ENCODE measurements at places on chromosomes 5 and 9.
A peak's percentile ranks its signal among the peaks of the same experiment; 100 is the strongest.

GRCh38 chr9:129983891-129984290 is 59.1 kb downstream of the FNBP1 start:
- DNase-seq, result no peak

- no peak for DNase-seq
Measured at GRCh38 chr5:138282920-138283742, 8.7 kb upstream of the GFRA3 start.

GRCh38 chr9:14882090-14882489 is 28.1 kb downstream of the FREM1 start:
- DNase-seq, result no peak

DNA sequence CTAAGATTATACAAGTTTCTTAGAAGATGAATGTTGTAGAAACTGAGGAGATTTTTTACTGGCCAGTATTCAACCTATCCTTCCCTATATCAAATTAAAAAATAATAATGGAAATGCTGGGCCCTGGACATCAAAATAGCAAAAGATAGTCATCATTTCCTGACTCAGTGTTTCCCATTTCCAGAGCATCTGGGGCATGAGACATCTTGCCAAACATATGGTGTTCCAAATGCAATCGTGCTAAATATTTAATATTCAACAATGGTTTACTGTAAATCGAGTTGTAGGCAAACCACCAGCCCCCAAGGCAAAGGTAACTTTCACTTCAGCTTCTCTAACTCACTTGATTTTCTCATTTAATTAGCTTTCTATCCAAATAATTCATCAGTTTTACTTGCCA is 152.9 kb downstream of the FRMD3 start:
- no peak for DNase-seq

DNA sequence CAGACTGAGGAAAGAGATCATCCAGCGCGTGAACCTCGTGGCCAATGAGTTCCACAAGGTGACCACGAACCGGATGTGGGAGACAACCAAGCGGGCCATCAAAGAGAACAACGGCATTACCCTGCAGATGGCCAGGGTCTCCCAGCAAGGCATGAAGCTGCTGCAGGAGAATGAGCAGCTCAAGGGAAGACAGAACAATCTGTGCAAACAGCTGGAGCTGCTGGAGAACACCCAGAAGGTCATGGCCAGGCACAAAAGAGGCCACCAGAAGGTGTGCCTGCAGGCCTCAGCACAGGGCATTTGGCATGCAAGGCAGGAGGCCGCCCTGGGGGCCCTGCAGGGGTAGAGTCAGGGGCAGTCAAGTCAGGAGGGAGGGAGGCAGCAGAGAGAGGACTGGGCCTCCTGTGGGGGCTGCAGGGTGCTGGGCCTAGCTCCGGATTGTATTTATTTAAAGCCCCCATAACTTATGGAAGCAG is 4.2 kb downstream of the PTRH1 start:
- no peak for DNase-seq

DNA sequence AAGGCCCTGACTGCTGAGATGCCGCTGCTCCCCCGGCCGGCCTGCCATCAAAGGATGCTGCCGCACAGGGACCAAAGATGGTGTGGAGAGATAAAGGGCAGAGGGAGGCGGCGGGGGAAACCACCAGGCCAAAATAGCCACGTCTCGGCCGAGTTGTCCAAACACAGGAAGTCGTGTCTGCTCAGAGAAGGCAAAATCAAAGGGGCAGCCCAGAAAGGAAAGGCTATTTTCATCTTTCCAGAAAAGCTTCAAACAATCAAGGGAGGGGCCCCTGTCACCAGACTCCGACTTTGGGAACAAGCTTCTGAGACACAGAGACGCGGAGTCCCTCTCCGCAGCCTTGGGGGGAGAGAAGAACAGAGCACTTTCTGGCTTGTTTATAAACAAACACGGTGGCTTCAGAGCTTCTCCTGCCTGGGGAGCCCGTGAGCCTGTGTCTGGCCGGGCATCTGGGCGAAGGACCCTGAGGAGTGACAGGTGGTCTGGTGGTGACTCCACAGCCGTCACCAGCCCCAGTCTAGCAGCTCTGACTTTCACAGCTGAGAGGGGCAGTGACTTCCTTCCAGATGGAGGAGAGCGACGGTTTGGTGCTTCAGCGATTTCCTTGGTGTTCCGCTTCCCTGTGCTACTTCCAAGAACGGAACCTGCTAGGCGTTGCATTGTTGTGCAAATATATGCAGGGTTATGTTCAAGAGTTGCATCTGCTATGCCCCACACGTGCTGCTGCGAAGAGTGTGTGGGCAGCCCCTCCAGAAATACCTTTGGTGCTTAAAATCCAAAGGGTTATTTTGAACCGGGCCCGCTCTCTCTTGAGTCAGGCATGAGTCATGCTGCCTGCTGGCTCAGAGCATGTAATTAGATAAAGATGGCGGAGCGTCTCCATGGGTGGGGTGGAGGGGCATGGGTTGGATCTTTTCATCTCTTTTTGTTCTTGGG is 24.0 kb downstream of the ADAMTSL2 start:
- no peak for DNase-seq

DNA sequence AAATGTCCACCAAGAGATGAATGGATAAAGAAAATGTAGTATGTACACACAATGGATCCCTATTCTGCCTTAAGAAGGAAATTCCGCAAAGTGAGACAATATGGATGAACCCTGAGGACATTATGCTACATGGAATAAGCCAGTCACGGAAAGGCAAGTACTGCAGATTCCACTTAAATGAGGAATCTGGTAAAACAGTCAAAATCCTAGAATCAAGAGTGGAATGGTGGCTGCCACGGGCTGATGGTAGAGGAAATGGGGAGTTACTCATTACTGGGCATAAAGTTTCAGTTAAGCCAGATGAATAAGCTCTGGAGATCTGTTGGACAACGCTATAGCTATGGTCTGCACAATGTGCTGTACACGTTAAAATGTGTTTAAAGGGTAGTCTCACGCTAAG is 47.2 kb downstream of the STK10 start:
- no peak for DNase-seq

DNA sequence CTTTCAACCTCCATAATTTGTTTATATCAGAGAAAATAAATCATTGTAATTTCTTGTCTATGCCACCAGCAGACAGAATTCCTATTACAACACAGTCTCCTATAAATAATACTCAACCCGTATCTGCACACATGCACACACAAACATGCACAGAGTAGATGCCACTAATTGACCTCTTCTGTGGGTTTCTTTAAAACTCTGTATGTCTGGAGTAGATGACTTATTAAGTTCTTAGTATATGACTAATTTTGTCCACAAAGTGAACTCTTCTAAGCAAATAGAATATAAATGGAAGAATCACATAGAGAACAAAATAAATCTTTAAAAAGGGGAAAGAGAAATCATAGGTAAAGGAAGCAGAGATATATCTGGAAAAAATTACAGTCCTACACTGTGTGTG is 452.3 kb downstream of the MTRR start:
- DNase-seq, result no peak

DNA sequence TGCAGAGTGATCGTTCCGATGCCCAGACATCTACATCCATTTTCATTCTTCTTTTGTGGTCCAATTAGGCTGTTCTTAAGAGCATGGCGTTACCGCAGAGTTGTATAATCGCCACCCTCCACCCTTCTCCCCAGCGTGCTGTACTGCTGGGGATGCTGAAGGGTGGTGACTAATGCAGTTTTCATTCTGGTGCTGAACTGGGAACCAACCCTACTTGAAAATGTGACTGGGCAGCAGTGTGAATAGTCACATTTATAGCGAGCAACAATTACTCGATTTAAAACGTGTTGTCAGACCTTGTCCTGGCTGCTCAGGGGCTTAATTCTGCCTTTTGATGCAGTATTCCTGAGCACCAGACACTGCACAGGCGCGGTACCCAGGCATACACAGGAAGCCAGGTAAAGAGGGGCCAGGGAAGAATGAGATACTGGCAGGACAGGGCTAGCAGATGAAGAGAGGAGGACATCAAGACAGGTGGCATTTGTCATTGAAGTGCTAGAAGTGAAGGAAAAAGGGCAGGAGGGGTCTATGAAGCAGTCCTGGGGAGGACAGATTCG is 719 bp upstream of the ISCA1 start:
- DNase-seq, result no peak

DNA sequence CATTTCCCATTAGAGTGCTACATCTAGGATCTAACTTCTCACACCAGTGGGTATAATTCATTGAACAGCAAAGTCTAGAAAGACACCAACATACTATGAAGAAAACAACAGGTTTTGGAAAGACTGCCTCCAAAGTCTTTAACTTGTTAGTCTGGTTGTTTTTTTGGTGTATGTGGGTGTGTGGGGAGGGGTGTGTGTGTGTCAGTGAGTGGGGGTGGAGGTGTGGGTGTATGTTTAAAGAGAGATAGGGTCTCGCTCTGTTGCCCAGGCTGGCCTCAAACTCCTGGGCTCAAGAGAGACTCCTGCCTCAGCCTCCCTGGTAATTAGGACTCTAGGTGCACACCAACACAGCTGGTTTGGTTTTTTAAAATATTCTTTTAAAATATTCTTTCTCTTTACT is 59.7 kb downstream of the AP3B1 start:
- DNase-seq, result no peak

GRCh38 chr5:145198525-145199260 is 636.4 kb downstream of the PRELID2 start:
- no peak for DNase-seq

DNA sequence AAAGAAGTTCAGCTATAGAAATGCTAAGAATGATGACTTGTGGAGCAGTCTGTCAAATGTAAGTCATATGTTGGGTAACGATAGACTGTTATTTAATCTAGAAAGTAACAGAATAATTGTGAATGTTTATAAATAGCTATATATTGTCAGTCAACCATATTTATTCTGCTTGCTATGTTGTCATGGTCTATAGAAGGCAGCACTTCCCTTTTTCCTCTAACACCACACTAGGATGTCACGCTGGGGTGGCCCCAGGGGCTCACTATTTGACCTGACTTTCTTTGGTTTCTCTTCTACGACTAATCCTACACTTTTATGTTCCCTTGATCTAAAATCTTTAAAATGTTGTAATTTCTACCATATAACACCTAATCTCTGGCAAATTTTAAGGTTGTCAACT is 20.5 kb downstream of the ERAP2 start:
- DNase-seq, result no peak

DNA sequence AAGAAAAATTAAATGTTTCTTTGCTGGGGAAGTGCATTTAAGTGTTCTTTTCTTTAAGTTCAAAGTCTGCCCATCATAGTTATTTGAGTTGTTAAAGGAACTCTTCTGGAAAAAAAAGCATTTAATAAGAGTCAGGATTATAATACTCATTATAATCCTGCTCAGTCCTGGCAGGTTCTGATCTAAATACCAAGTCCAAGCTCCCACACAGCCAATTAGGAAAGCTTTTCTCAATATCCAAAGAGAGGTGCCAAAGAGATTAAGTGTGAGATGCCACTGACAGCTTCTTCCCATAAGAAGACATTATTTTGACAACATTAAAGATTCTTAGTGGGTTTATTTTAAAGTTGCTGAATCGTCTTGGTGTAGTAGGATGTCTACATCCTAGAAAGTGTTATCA is 235.2 kb upstream of the DAB2 start:
- no peak for DNase-seq

GRCh38 chr5:140339636-140340035 is 6.8 kb downstream of the HBEGF start:
- DNase-seq, result no peak

GRCh38 chr5:58459146-58460001 is 512 bp downstream of the PLK2 start:
- peak; percentile 5 for DNase-seq

- DNase-seq, result no peak
Measured at GRCh38 chr5:79287380-79287779, 51.4 kb downstream of the JMY start.

- no peak for DNase-seq
Measured at GRCh38 chr9:123513554-123513953, 157.6 kb downstream of the CRB2 start.

DNA sequence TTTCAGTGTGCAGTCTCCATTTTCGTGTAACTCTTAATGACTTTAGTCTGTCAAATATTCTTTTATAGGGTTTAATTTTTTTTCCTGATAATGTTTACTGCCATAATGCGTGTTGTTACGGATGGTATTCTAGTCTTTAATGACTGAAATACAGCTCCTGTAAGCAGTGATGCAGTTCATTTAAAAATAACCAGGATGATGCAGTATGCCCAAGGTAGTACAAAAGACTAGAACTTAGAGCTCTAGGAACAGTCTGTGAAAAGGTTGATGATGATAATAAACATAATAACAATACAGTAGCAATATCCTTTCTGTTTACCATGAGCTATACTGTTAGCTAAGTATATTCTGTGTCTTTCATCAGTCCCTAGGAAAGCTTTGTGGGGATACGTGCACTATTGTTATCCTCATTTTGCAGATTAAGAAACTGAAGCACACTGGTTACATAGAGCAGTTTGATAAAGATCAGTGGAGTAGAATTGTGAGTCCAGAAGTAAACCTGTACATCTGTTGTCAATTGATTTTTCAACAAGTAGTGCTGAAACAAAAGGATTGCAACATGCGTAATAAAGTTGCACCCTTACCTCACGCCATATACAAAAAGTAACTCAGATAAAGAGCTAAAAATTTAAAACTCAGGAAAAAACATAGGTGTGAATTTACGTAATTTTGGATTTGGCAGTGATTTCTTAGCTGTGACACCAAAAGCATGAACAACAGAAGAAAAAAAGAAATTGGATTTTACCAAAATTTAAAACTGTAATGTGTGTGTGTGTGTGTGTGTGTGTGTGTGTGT is 64.5 kb downstream of the MTREX start:
- DNase-seq, result no peak

DNA sequence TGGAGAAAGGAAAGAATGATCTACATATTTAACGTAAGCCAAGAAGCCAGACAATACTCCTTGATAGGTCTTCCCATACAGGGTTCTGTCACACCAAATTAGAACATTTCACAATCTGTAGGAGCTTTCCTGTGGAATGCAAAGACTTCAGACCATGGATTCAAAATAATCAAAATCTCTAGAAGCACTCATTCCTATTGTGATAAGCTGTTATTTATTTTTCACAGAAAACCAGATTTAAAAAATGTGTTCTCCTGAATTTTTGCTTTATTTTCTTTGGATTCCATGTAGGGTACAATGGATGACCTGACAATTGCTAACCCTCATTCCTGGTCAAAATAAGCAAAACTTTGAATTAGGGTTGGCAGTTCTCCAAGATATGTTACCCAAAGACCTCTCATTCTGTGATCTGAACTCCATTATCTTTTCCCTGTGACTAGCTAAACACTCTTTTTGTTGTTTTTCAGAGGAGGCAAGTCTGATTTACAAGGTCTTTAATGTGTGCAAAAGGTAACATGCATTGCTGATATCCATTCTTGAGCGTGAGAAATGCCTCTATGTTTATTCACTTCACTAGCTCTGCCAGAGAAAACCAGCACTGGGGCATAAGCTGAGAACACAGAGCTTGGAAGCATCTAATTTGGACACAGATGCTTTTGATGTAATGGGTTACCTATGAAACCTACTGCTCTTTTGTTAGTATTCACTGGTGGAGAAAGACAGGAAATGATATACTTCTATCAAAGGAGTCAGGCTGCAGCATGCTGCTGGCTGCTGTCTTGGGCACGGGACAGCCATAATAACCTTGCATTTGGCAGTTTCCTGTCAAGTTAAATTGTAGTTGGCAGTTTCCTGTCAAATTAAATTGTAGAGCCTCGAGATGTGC is 31.4 kb downstream of the ACTBL2 start:
- no peak for DNase-seq

GRCh38 chr9:97510797-97511654 is 9.6 kb downstream of the TMOD1 start:
- no peak for DNase-seq

Data from DMS79 treated with DMSO at 0.1 percent for 48 hours (cell line).